ENCODE measurements at places on chromosomes 5 and 9. TPM values are rescaled to one million over a fixed set of nuclear protein-coding genes. Genes with fewer than 3 reads are reported as not detected.

The EHMT1 gene
- total RNA-seq = 98.5 TPM

The MORN5 gene
- not detected for total RNA-seq

The UBAP2 gene
- 33.4 TPM for total RNA-seq

The C5orf24 gene
- total RNA-seq = 34.5 TPM

The EGFLAM gene
- total RNA-seq = 16.9 TPM

The PCDHAC1 gene
- total RNA-seq = 0.46 TPM

The PAIP2 gene
- 90.4 TPM for total RNA-seq

The RPL7A gene
- total RNA-seq = 5,253 TPM

The CCDC183 gene
- 7.2 TPM for total RNA-seq

The KIF27 gene
- total RNA-seq = 11.8 TPM

The ROR2 gene
- total RNA-seq = 31.8 TPM

The ELP1 gene
- 30.7 TPM for total RNA-seq

The SLC27A6 gene
- 5.6 TPM for total RNA-seq

The TMEM141 gene
- total RNA-seq = 115 TPM

The FOXD4L6 gene
- total RNA-seq = not detected
